ENCODE measurements at places on chromosomes 6 and 20.
A peak's percentile ranks its signal among the peaks of the same experiment; 100 is the strongest.

- DNase-seq: no peak
Observed at GRCh38 chr20:25690427-25690826, 6.2 kb downstream of the ZNF337 start.

- no peak for DNase-seq
Observed at GRCh38 chr6:87687296-87687695, 14.7 kb downstream of the AKIRIN2 start.

DNA sequence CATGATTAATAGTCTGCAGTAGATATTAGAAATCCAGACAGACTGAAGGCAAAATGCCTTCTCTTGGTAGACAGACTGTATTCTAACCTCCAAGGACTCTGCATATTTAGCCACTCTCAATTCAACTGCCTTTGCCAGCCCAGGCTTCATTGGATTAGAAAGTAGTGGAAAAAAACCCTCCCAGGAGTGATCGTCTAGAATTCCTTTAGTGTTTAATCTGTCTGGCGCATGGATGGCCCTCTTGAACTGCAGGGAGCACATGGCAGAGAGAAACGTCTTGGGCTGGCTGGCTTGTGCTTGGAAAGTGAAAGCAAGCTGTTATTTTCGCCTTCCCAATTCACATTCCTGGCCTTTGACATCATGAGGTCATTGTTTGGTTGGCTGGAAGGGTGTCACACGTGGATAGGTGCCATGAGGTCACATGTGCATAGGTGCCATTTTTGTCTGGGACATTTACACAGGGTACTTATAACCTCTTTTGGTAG is 30.9 kb upstream of the NEDD9 start:
- no peak for DNase-seq

DNA sequence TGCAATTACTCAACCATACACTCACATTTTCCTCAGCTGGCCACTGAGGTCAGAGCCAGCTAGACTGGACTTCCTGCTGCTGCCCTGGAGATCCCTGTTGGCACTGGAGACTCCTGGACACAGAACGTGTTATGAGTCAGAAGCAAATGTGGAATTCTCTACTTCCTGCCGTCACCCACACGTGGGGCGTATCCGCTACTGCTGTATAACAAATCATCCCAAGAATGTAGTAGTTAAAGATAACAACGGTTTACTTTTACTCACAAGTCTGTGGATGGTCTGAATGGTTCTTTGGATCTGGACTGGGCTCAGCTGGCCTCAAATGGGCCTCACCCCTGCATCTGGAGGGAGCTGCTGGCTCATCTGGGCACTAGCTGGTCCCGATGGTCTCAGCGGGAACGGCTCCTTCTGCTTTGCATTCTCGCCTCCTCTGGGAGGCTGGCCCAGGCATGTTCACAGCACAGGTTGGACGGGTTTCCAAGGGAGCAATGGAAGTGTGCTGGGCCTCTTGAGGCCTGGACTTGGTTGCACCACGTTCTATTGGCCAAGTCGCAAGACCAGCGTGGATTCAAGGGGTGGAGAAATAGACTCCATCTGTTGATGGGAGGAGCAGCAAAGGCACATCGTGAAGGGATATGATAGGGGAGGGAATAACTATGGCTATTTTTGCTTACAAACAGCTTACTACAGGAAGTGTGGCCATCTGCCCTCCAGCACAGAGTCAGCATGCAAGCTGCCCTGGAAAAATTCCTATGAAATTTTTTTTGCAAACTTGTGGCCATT is 118.5 kb downstream of the SNX5 start:
- no peak for DNase-seq

GRCh38 chr20:7596541-7596940 is 343.7 kb downstream of the HAO1 start:
- no peak for DNase-seq

- no peak for DNase-seq
Observed at GRCh38 chr6:52407467-52407866, 12.7 kb upstream of the EFHC1 start.

DNA sequence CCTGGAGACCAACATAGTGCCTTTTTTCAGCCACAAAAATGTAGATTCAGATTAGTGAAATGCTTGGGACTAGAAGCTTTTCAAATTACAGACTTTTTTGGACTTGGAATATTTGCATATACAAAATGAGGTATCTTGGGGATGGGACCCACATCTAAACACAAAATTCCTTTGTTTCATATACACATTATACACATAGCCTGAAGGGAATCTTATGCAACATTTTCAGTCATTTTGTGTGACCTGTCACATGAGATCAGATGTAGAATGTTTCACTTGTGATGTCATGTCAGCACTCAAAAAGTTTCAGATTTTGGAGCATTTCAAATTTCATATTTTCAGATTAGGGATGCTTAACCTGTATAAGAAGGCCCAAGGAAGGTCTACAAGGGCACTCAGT is 44.5 kb upstream of the ALDH8A1 start:
- no peak for DNase-seq

GRCh38 chr6:36323062-36323461 is 13.6 kb downstream of the BNIP5 start:
- no peak for DNase-seq

DNA sequence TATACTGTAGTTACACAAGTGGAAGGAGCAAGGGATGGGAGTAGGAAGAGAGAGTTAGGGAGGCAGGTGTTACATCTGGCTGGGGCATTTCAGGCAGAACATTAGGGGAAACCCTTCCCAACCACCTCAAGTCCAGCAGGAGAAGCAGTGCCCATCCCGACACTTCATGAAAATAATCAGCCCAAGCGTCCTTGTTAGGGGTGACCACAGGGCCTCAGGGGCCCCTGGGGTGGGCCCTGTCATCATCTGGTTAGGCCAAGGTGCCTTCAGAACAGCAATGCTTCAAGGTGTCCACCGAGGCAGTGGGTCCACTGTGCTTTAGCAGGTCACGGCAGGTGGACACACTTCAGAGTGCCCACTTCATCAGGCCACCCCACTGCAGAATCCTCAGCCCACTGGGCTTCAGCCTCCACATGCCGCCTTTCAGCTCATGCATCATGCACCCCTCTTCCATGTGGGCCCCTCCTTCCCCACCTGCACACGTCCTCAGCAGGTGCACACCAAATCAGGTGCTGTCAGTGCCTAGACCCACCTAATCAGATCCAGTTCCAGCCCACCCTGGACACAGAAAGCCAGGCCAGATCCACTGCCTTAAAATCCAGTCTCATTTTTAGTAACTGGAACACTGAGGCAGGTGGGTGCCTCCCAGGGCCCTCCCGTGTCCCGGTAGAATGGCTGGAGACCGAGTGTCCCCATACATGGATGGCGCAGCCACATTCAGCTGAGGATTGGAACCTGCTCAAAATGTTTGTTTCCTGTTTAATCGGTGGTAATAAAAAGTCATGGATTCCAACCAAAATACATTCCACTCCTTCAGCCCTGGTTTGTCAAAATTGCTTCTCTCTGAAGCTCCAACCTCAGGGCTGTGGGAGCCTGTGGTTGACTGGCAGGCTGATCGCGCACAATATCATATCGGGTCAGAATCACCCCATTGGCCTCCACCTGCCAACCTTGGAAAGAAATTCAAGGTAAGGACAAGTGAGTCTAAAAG is 99.5 kb downstream of the ANKRD60 start:
- DNase-seq: no peak

GRCh38 chr6:105273589-105273988 is 93.8 kb upstream of the POPDC3 start:
- no peak for DNase-seq

- DNase-seq: no peak
Observed at GRCh38 chr6:118750143-118750542, 98.8 kb upstream of the CEP85L start.

- DNase-seq: no peak
Observed at GRCh38 chr6:165086814-165087213, 222.6 kb downstream of the C6orf118 start.

GRCh38 chr6:169960886-169961611 is 209.6 kb downstream of the ERMARD start:
- DNase-seq: no peak

DNA sequence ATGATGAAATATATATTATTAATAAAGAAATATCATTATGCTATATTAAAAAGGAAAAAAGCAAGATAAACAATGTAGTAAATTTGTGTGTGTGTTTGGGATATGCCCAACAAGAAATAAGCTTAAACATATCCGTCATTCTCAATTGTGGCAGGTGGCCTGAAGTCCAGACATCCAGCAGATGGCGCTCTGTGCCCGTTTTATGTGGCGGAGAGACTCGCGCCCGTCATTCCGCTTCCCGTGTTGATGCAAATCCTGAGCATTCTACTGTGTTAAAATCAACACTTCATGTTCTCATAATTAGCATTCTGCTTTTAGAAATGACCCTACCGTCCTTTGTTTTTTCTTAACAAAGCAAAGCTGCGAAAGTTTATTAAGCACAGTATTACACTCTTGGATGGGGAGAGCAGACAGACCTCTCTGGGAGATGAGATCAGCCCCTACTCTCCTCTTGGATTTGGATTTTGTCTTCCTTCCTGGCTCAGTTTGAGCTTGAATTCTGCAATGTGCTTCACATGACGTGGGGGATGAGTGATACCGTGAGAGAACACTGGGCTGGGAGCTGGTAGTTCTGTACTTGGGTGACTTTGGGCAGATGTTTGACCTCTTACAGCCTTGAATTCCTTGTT is 125.8 kb downstream of the MCHR2 start:
- peak; percentile 77 for DNase-seq

GRCh38 chr20:20489648-20490341 is 121.9 kb downstream of the INSM1 start:
- no peak for DNase-seq

DNA sequence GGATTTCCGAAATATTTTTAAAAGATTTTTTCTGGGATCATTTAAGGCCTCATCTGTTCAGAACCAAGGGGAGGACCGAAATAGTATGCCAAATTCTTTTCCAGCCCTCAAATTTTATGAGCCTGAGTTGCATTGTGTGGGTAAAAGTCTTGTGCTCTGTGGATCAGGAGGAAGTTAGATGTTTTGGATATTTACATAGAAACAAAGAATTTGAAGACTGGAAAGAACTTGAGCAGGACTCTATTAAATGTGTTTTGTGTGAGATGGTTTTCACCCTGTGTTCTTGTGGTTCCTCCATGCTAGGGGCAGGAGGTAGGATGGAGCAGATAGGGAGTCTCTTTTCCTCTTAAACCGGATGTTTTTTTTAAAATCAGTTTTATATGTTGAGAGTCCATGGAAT is 329.1 kb downstream of the LAMA2 start:
- no peak for DNase-seq

- peak; percentile 93 for DNase-seq
Observed at GRCh38 chr6:41560431-41561192, 14.4 kb downstream of the FOXP4 start.

GRCh38 chr6:110063594-110064263 is 85.6 kb downstream of the GPR6 start:
- peak; percentile 6 for DNase-seq

DNA sequence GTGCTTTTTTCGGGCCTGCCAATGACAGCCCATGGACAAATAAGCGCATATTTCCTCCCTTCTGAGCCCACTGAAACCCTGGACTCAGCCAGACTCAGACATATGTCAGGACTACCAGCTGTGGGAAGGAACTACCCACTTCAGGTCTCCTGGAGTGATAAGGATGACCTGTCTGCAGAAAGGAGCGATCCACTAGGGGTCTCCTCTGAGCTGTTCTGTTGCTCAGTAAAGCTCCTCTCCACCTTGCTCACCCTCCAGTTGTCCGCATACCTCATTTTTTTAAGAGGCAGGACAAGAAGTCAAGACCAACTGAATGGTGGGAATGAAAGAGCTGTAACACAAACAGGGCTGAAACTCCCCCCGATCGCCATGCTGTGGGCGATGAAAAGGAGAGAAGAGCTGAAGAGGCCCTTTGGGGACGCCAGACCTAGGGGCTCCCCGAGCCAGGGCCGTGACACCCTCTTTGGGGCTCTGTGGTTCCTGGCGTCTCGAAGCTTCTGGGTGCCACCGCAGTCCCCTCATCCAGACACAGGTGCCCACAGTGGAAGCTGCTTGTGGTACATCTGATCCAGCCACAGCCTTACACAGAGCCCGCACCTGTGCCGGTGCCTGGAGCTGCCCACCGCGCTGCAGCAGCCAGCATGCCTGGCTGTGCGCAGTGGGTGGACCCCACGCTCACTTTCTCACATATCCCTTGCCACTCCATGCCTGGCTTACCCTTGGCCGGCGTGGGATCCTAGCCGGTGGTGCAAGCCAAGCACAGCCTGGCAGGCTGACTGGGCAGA is 68.8 kb downstream of the EYS start:
- DNase-seq: no peak

GRCh38 chr6:21856456-21856825 is 262.9 kb downstream of the SOX4 start:
- no peak for DNase-seq

GRCh38 chr6:71224011-71224410 is 64.6 kb upstream of the OGFRL1 start:
- no peak for DNase-seq

GRCh38 chr20:35199740-35200139 is 26.8 kb upstream of the MMP24 start:
- DNase-seq: no peak

DNA sequence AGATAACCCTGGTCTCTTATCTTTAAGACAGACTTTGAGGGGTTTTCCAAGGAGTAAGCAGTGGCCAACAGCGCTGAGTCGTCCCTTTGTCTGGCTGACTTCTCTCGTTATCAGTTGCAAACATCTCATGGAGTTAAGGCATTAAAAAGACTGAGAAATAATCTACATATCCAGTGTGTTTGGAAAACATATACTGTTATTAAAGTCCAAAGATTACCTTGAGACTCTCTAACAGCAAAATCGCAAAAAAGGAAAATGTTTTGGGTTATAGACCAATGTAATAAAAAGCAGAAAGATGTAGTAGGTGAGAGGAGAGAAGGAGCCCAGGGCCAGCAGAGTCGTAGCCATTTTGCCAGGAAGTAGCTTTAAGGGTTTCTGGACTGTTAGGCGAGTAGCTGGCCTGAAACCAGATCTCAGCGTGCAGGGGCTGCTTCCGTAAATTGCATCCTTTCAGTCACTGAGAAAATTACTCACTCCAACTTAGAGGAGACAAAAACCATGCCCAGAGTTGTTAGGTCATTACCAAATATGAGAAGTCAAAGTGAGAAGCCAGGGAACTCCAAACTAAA is 24.6 kb downstream of the MYLK4 start:
- no peak for DNase-seq

DNA sequence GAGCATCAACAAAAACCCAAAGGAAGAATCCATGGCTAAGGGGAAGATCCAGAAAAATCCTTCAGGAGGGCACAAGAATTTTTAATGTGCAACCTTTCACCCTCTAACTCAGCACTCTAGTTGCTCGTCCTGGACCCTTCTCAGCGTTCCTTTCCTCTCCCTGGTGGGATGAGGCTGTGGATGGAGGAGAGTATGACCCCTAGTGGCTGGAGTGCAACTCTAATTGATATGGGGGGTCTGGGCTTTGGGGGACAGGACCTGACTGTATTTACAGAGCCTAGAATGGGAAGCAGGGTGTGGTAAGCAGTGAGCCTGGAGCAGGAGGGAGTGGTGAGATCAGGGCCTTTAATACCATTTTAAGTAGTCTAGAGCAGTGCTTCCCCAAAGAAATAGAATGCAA is 83.9 kb upstream of the CEP85L start:
- DNase-seq: no peak

DNA sequence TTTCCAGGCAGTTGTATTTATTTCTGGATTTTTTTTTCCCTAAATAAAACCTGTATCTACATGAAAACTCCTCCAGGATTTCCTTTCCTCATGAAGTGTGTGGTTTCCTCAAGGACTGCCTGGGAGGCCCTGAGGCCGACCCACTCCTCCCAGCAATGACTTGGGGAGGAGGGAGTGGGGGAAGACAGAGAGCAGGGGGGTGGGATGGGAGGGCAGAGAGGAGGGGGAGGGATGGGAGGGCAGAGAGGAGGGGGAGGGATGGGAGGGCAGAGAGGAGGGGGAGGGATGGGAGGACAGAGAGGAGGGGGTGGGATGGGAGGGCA is 161.8 kb upstream of the AGPAT4 start:
- no peak for DNase-seq
